ENCODE measurements at places on chromosomes 2 and 18.

GRCh38 chr2:128549646-128550260 lies 231.1 kb upstream of the HS6ST1 start:
- DNase-seq = no peak

- DNase-seq = no peak
Measured at GRCh38 chr2:65369574-65369973, 62.8 kb downstream of the SPRED2 start.

DNA sequence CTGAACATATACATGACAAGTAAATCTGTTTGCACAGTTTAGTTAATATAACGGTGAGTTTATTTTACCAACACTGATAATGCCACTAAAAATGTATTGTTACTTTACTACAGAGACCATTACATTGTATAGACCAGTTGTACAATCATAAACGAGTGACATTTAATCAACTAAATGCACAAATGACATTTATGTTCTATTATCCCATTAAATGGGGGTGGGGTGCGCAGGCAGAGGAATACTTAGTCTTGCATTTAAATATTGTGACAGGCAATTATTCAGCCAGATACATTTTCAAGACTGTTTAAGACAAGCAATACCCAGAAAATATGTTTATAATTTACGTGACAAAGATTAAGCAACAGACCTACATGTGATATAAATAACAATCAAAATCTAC lies 72.0 kb upstream of the CHAC2 start:
- DNase-seq = no peak

- DNase-seq = no peak
Measured at GRCh38 chr2:46331109-46331766, 34.0 kb downstream of the EPAS1 start.

DNA sequence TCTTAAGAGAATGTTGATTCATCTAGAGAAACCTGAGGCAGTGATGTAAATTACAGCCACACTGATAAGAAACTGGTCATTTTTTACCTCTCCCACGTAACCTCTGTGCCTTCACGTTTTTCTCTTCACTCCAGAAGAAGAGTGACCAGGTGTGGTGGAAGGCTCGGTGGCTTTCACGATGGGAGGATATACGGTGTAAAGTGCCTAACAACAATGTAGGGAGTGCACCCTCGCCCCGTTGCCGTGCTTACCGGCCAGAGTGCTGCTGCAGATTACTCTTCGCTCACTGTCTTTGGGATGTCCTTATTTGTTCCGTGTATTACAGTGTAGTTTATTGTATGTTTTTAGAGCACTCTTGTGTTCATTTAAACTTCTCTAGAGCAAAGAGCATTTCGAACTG lies 46.5 kb downstream of the NCK2 start:
- DNase-seq = no peak

- no peak for DNase-seq
Measured at GRCh38 chr2:222391743-222392285, 32.5 kb upstream of the SGPP2 start.

DNA sequence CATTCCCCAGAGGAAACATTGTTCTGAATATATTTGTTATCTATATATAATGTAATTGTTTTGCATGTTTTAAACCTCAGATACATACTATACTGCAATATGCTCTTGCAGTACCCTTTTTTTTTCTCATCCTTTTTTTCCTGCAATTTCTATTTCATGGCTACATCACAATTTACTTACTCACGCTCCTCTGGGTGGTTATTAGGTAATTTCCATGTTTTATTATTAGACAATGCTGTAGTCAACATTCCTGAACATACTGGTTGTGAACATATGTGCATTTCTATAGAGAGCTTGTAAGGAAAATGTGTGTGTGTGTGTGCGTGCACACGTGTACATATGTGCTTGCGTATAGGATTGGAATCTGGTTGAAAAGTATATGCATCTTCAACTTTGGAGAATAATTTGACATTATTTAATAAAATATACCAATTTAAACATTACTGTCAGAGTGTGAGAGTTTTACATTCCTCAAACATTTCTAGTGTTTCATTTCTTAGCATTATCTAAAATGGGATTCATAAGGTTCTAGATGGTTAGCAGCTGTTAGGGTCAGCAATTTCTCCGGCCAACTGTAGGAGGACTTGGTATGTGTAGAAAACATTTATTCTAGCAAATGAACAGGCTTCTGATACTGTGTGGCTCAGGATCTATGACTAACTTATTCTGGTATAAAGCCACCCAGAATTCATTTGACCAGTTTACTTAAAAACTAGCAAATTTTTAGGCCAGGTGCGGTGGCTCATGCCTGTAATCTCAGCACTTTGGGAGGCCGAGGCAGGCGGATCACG lies 22.4 kb downstream of the NCOA1 start:
- no peak for DNase-seq

DNA sequence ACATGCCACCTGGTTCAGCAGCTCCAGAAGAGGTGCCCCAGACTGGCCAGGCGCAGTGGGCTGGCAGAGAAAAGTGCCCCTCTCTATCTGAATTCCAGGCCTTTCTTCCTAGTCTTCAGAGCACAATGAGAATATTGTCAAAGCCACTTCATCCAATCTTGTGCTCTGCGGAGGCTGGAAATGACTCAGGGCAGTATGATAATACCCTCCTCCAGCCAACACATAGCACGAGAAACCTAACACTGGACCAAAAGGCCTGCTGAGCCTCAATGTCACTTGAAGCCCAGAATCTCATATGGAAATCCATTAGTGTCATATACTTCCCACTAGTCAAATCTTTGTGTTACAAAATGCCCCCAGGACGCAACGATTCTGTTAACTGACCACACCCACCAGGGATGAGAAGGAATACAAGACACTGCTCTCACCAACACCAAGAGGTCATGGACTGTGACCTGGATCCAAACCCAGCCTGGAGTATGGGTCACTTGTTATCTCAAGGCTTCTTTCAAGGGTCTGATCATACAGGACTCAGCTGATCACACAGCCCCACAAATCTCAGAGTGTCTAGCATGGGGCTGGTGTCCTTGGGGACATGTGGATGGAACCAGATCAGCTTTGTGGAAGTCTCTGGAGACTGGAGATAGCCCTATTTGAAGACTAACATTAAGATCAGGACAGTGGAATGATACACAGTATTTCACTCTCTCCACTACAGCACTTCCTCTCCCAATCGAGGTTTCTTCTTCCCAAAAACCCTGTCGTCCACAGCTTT lies 10.1 kb downstream of the KIF3C start:
- DNase-seq = no peak

Data from Jurkat, Clone E6-1 (cell line).